ENCODE measurements at places on chromosomes 11 and 22.

DNA sequence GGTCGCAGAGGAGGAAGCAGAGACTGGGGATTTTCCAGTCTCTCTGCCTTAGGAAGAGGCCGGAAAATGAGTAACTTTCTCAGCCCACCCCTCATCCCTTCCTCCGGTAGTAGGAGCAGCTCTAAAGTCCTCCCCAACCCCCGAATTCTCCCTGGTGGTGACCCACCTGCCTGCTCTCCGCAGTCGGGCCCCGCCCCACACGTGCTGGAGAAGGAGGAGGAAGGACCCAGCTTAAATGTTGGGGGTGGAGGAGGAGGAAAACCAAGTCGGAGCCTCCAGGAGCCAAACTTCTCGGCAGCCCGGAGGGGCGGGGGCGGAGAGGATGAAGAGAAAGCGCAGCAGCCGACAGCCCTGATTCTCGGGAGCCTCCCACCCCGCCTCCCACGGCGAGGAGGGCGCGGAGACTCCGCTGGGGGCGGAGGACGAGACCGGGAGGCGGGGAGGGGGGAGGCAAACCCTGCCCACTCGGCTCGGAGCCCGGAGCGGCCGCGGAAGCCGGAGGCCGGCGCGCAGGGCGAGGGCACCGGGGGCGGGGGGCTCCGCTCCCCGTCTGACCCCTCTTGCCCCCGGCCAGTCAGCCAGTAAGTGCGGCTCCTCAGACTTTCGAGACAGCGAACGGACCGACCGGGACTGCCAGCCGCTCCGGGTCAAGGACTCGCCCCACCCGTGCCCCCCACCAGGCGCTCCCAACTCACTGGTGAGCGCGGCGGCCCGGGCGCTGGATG, at the start of gene TPBGL:
TSS of gene TPBGL (plus strand) at position 464 of the 725 bp plus-strand sequence. CDS start 276 bp downstream, outside the sequence.
- peak; percentile 18 for DNase-seq

DNA sequence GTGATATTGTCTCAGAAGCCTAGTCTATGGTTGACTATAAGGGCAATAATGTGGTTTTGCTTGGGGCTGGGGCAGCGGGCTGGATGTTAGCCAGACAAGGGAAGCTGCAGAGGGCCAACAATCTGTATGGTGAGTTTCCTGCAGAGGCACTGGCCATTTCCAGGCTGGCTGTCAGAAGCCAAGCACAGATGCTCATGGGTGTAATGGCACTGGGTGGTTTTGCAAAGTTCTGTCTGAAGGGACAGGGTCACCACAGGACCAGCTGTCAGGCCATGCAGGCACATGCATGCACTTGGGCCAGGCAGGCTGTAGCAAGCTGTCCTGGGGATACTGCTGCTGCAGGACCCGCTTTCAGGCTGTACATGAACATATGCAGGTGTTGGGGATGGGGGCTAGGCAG, 41.7 kb upstream of the MUC15 start:
- no peak for DNase-seq

DNA sequence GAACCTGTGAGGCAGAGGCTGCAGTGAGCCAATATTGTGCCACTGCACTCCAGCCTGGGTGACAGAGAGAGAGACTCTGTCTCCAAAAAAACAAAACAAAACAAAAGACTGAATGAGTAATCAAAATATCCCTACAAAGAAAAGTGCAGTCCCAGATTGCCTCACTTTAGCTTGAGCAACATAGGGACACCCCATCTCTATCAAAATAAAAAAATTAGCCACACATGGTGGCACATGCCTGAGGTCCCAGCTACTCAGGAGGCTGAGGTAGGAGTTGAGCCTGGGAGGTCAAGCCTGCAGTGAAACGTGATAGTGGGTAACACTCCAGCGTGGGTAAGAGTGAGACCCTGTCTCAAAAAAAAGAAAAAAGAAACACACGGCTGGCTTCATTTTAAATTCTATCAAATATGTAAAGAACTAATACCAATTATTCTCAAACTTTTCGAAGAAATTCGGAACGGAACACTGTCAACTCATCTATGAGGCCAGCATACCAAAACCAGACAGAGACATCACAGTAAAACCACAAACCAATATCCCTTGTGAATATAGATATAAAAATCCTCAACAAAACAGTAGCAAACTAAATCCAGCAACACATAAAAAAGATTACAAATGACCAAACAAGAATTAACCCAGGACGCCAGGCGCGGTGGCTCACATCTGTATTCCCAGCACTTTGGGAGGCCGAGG, 12.9 kb downstream of the CHEK2 start:
- no peak for DNase-seq

DNA sequence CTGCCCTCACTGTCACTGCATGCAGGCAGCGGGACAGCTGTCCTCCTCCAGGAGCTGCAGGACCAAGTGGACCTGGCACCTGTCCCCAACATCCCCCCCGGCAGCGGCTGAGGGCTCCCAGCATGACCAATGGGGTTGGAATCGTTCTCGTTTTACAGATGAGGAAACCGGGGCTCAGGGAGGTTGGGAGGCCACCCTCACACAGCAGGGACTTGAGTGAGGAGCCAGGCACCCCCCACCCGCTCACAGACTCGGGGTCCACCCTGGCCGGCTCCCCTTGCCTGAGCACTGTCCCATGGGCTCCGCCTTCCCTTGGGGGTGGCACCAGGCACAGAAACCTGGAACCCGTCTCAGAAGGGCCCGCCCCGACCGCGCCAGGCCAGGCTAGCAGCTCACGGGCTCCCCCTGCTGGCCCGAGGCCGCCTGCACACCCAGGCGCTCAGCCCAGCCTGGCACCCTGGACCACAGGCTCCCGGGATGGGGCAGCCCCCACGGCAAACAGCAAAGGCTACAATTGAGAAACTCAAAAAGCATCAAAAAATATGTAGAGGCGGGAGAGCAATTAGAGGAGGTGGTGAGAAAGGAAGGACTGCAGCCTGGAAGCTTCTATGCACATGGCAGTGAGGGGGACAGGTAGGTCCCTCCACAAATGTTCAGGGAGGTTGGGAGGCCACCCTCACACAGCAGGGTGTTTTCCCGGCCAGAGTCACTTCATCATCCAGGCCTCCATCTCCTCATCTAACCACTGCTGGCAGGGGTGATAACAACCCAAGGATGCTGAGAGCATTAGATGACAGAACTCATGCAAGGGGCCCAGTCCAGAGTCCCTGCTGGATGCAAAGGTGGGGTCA, 12.8 kb downstream of the MACROD1 start:
- peak; percentile 77 for DNase-seq

GRCh38 chr11:46356924-46357482, 9.7 kb downstream of the DGKZ start:
- no peak for DNase-seq

DNA sequence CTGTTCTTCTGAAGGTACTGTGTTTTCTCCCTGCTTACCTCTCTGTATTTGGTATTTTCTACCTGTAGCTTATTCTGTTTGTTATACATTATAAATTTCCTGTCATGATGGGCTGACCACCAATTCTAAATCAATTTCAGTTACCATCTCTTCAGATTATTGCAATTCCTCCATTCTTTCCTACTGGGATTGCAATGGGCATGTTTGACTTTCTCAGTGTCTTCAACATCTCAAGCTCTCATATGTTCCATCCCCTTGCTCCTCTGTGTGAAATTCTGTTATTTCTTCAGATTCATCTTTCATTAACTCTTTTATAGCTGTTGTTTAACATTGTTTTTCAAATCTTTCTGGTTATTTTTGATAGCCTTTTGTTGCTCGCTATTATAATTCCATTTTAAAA, 15.5 kb upstream of the C22orf39 start:
- no peak for DNase-seq

GRCh38 chr11:103903621-103904323, 132.7 kb upstream of the DDI1 start:
- DNase-seq = no peak

DNA sequence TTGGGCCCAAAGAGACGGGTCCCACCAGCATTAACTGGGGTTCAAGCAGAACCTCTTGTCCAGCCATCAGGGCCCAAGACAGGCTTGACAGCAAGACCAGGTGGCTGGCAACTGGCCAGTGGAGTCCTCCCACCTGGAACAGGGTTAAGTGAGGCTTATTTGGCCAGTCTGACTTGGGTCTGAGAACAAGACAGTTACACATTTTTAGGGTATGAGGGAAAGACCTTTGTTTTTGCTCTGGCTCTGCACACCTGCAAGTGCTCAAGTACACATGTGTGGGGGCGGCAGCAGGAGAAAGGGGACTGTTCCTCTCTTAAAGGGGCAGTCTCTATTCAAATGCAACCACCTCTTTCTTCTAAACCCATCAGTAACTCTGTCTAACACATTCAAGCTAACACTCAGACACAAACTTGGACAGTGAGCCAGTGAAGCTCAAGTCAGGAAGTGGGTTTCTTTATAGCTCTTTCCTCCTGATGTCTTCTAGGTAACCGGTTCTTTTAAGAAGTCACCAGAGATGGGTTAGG, 116.2 kb downstream of the ETS1 start:
- peak; percentile 59 for DNase-seq

DNA sequence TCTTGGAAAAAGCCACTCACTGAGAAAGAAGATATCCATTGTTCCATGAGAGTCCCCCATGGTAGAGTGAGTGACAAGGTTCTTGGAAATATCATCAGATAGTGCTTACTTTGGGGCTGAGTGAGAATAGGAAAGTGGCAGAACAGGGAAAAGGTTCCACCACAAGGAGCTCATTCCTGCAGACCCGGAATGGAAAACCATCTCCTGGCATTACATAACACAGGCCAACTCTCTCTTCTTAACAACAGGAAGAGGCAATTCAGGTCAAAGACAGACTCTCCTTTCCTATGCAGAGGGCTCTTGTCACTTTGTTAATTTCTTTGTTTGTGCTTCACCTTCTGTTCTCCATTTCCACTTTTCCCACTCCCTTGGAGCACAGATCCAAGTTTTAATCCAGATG, 259.7 kb downstream of the KIRREL3 start:
- DNase-seq = no peak

- DNase-seq = no peak
Observed at GRCh38 chr11:56716379-56716854, 17.5 kb downstream of the OR9G1 start.

GRCh38 chr11:122115524-122116379, at the start of gene BLID:
BLID (minus strand) TSS chr11:122116215; CDS start chr11:122115922, 293 bp downstream.
- no peak for DNase-seq

DNA sequence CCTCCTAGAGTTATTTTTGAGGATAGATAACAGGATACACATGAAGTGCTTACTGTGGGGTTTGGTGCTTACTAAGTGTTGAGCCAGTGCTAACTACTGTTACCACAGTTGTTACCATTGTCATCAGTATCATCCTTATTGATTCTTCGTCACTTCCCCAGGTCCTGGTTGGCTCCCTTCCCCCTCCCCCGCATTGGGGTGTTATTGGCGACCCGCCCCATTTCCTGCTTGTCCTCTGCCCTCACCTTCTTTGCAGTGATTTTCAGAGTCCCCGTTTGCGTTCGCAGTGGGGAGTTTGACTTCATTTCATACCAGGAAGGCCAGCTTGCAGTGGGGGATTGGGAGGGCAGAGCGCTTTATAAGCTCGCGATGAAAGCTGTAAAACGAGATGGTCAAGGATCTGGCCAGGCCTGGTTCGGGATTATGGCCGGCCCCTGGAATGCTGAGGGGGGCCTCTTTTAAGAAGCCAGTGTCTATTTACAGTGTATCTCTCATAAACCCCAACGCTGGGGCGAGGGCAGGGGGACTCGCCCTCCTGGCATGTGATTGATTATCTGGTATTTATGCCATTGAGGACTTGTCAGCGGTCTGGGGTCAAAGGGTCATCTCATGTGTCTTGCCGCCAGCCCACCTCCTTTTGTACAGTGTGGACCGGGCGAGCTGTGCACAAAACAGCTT, 84.6 kb upstream of the NNMT start:
- DNase-seq = no peak

- DNase-seq = peak; percentile 7
Observed at GRCh38 chr22:22666307-22667091, 22.1 kb downstream of the GGTLC2 start.

GRCh38 chr11:48064306-48064705, 83.9 kb downstream of the PTPRJ start:
- DNase-seq = no peak

DNA sequence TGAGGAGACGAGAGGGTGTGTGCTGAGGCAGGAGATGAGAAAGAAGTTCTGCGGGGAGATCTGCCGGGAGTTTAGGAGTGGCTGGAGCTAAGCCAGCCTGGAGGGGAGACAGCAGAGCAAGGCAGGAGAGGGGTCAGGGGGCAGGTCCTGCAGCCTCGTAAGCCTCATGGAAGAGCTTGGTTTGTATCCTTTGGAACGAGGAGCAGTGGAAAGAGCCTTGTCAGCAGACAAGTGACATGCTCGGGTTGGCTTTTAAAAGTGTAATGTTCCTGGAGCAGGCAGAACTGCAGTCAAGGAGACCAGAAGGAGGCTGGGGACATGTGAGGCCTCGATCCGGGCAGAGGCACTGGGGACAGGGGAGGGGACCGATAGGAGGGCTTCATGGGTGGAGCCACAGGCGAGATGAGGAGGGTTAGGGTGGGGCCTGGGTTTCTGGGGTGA, 21.4 kb upstream of the TUB start:
- DNase-seq = no peak

DNA sequence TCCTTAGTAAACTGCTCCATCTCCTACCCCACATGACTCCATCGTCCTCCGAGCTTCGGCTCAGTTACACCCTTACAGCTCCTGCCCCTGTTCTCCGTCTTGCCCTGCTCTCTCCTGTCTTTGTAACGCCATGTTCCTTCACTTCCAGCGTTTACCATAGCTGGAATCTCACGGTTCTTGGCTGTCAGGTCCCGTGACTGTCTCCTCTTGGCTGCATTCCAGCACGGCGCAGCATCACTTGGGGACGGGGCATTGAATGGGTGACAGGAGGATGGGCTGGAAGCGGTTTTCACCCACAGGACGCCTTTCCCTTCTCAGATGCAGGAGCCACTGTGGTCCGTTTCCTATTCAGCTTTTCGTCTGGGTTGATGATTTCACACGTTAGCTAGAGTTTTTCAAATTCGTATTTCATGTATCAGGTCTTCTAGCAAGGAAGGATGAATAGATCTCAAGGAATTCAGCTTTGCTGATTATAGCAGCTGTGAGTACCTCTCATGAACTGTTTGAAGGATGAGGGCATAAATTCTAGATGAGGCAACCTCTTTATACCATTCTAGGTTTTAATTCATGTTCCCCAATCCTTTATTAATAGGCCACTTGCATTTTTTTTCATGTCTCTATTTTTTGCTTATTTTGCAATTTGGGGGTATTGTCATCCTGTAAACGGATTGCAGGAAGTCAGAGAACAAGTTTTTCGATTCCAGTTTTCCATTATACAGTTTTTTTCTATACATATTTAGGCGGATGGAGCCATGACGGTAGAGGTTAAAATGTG, 29.1 kb downstream of the ZBED4 start:
- no peak for DNase-seq

DNA sequence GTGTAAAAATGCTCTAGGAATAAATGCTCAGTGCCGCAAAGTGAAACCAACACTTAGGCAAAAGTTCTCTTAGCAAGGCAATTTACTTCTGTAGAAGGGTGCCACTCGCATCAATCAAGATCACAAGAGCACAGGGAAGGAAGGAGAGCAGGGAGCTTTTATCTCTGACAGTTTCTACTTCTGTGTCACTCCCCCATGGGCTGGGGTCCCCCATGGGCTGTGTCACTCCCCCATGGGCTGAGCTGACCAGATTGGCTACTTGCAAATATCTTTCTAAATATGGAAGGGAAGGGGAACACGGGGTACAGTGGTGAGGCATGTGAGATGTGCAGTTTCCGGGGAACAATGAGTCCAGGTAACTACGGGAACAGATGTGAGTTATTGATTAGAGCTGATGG, 397 bp downstream of the OR52N2 start:
- DNase-seq = peak; percentile 3

- no peak for DNase-seq
Observed at GRCh38 chr11:127130321-127130720, 129.8 kb upstream of the KIRREL3 start.
